ENCODE measurements at places on chromosomes 16 and 17.

- no peak for DNase-seq
Measured at GRCh38 chr17:42743595-42744282, 1.1 kb downstream of the EZH1 start.

DNA sequence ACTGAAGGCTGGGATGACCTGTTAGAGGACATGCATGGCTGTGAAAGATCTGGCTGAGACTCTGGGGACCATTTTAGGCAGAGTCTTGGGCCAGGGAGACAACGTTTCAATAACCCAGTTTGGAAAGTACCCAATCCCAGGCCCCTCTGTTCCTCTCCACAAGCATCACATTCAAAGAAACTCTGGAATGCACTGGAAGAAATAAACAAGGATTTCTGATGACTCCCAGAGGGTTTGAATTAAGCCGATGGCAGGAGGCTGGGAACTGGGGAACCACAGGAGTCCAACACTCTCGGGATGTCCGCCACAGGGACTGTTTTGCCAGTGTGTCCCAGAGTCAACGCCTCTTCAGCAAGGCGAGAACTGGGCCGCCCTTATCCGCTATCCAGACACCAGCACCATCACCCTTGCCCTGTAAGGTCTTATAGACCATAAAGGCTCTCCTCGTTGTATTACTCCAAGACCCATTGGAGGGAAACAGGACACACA, 3.3 kb downstream of the PMP22 start:
- DNase-seq, result no peak

DNA sequence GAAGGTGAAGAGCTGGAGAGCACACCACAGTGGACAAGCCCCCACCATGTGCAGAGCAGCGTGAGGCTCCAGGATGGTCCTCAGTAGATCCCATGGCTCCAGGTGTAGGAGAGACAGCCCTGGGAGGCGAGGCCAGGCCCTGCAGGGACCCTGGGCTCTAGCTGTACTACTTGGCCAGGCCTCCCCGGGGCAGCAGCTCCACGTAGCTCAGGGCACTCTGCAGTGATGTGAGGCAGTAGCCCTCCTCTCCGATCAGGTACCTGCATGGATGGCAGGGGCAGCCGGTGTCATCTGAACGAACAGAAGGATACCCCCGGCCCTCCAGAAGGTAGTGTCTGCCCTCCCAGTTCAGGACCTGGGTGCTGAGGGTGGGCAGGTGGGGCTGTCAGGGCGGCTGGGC, 6.2 kb upstream of the SPATA2L start:
- no peak for DNase-seq

DNA sequence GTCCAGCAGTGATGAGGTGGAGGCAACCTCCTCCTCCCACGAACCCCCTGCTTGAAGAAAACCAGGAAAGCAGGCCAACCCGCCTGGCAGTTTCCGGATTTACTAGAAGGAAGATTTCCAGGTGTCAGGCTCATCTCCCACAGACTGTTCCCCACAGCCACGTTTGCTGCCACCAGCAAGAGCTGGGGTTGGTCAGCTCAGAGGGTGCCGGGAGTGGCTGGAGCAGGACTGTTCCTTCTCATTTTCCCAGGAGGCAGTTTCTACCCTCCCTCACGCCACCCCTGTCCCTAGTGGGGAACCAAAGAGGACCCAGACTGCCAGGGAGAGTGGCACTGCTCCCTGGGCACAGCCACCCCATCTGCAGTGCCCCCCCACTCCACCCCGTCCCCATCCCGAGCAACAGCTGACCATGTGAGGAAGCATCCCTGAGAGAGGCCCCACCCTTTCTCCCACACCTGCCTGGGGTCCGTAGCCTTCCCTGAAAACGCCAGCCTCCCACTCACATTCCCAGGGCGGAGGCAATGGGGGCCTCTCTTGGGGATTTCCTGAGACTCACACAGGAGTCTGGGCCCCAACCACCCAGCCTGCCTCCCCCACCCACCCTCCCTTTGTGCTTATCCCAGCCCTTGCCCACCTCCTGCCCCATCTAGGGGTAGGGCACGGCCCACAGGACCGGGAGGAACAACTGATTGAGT, 5.9 kb downstream of the KRT17 start:
- no peak for DNase-seq

DNA sequence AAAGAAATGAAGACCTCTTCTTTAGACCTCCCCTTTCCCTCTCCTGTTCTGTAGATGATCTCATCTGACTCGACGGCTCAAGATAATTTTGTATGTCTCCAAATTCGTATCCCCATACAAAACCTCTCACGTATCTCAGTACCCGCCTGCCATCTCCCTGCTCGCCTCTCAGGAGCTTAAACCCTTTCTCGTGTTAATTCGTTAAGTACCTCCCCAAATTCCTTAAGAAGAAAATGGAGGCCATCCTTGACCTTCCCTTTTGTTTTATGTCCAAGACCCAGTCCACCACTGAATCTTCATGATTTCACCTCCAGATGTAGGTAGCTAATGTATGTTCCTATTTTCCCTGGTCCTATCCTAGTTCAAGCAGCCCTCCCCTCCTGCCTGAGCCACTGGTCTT, 41.6 kb downstream of the OR3A1 start:
- DNase-seq, result no peak

DNA sequence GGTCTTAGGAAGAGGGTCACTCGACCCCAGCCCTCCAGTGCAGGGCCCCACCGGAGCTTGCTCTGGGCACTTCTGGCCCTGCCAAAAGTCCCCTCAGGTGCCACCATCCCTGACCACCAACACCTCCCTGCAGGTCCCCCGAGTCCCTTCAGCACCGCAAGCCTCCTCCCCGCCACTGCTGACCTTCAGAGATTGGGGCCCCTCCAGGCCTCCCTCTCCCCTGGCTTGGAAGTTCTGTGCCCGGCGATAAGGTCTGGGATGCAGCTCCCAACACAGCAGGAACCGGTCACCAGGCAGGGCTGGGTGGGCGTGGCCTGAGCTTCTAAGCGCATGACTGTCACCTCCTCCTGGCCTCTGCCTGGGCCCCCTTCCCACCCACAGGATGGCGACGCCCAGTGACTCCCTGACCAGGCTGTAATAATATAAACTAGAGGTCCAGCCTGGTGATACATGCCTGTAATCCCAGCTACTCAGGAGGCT, 11.2 kb downstream of the PIEZO1 start:
- no peak for DNase-seq

GRCh38 chr16:25018972-25019617, 3.9 kb upstream of the ARHGAP17 start:
- no peak for DNase-seq

DNA sequence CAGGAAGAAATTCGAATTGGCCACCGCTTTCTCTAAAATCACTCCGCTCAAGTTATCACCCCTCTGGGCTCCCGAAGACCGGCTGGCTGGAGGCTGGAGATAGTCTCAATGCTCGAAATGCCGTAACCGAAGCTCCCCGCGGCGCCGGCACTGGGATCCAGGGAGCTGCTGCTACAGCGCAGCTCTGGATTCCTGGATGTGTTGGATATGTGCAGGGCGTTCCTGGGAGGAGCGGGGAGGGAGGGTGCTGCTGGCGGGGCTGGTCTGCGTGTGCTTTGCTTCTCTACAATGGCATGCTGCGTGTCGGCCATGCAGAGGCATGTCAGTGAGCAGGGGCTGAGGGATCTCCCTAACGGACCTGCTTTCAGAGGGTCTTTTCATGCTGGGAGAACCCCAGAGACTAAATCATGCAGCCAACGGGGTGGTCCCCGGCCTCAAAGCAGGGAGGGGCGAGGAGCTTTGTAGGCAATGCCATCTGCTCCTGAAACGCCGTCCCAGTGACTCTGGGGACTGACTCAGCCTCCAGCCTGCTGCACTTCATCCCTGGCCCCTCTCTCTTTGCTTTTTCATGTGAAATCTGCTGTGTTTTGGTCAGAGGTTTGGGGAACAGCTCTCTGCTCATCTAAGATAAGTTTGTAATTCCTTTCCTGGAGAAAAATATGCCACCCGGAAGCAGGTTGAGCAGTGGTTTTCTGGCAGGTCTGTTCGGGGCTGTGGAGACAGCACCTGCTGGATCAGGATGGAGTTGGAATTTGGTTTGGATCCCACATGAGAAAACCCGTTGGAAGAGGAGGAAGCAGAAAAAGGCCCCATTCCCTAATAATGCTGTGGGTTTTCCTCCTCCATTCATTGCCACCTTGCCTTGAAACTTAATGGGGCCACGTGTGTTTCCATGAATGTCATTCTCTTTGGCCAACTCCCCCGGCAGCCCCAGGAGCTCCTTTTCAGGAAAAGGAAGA, 311.4 kb downstream of the SEC14L1 start:
- peak; percentile 44 for DNase-seq

DNA sequence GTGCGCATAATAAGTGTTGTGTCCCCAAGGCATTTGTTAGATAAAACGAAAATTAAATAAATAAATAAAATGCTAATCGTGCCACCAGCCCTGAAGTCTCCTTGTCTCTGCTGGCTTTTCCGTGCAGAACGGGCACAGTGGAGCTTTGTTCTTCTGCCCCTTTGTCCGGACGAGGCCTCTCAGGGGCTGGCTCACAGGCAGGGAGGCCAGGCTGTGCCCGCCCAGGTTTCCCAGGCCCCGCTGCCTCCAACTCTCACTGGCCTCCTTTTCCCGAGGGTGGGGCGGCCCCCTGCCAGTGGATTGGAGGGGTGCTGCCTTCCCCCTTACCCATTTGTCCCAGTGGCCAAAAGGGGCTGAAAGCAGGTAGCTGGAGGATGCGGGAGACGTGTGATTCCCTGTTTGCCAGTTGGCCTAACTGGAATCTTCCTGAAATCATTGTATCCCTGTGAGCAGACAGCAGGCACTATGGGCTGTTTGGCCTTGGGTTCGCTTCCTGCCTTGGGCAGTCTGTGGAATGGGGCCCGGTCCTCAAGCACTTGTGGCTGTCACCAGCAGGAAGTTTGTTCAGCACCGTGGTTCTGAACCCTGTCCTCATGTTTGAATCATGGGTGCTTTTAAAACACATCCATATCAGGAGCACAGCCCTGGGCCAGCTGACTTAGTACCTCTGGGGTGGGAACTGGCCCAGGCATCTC, 64.4 kb downstream of the KSR1 start:
- no peak for DNase-seq

Data from DMS 273 treated with DMSO at 0.1 percent for 48 hours (cell line).